ENCODE measurements at places on chromosomes 4 and X. TPM values are rescaled to one million over a fixed set of nuclear protein-coding genes. Genes with fewer than 3 reads are reported as not detected.

The IQCM gene
- total RNA-seq, result not detected

The ZCCHC4 gene
- 5.1 TPM for total RNA-seq

The DCLK2 gene
- 10.4 TPM for total RNA-seq

The ATOH1 gene
- not detected for total RNA-seq

The PPBP gene
- total RNA-seq, result not detected

The CCNA2 gene
- 47.8 TPM for total RNA-seq

The ARX gene
- 0.29 TPM for total RNA-seq

The TSPAN6 gene
- total RNA-seq, result 42.9 TPM

The PNMA5 gene
- not detected for total RNA-seq

Measured in A549 treated with RU486 at 1 μM for 4 hours (cell line).